ENCODE measurements at places on chromosomes 16 and 17.

- peak; percentile 40 for DNase-seq
Measured at GRCh38 chr17:14297161-14297851, 3.6 kb upstream of the HS3ST3B1 start.

- no peak for DNase-seq
Measured at GRCh38 chr16:14337303-14338191, 266.4 kb downstream of the MRTFB start.

DNA sequence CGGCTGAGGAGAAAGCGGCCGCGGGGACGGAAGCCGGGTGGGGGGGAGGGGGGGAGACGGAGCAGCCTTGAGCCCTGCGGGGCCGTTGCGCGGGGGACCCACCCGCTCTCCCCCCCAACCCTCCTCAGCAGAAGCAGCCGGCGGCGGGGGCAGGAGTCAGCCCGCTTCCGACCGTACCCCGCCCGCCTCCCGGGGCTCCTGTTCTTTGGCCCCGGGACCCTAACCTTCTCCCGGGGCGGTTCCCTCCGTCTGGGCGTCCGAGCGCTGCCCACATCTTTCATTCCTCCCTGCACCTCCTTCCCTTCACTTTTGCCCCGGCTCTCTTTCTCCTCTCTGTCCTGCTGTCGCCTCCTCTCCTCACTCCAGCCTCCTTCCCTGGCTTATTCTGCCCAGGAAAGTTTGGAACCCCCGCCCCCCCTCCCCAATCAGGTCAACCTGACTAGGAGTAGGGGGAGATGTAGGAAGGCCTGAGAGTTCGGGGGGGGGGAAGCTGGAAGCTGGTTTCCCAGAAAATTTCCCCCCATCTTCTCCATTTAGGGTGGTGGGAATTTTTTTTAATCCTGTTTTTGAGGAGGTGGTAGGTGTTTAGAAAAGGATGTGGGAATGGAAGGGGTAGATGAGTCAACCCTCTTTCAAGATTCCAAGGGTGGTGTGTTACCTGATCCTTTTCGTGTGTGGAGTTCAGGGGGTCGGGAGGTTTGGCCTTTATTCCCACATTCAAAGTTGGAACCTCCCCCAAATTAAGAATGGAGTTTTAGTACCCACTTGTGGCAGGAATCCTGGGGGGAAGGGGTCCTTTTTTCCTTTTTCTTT, 427 bp upstream of the NLK start:
- no peak for DNase-seq

DNA sequence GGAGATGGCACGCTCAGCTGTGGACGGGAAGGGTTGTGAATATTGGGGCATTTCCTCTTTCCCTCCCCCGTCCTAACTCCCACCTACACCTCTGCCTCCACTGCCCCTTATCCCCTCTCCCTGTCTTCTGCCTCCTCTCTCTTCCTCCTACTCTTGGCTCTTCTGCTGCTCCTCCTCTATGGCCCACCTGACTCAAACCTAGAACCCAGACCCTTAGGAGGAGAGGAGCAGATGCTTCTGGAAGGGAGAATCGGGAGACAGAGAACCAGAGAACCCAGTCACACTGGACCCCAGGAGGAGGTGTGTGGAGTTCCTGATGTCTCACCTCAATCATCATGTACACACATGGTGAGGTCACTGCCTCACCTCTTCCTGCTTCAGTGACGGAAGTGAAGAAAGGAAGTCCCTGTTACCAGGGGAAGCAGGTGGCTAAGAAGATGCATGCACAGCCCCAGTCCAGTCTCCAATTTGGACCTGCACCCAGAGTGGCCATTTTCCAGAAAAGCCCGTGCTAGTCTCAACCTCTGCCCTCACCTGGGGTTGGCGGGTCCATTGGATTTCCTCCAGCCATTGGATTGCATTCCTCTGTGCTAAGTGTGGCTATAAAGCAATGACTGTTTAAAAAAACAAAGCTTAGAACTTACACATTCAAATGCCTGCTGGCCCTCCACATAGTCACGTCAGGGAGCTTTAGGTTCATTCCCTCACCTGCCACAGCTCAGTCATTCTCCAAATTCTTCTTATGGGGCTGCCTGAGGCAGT, 4.0 kb downstream of the RNF222 start:
- peak; percentile 75 for DNase-seq

GRCh38 chr16:2881783-2882649, 999 bp upstream of the FLYWCH2 start:
- peak; percentile 23 for DNase-seq

GRCh38 chr17:48107137-48108055, at the start of gene SNX11:
Gene SNX11 (plus strand): TSS chr17:48107766. CDS start chr17:48112044, 4,278 bp downstream.
- peak; percentile 86 for DNase-seq

DNA sequence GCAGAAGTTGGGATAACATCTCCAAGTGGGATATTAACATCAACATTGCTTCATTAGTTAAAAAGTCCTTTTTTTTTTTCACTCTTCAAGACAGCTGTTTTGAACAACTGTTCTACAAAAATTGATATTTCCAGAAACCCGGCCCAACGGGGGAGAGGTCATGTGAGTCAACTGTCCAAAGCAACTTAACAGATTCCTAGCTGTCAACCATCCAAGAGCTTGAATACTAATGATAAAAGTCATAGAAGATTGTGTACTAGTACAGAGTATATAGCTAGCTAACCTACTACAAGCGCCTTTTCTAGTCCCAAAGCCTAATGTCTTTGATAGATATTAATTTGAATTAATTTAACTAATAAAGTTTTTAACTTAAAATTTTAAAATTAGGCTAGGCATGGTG, 172.0 kb downstream of the CYB561 start:
- DNase-seq = peak; percentile 39
